ENCODE measurements at places on chromosomes 4 and X.

- no peak for DNase-seq
These were observed 124.5 kb downstream of the CHM start for GRCh38 chrX:85922821-85923220.

DNA sequence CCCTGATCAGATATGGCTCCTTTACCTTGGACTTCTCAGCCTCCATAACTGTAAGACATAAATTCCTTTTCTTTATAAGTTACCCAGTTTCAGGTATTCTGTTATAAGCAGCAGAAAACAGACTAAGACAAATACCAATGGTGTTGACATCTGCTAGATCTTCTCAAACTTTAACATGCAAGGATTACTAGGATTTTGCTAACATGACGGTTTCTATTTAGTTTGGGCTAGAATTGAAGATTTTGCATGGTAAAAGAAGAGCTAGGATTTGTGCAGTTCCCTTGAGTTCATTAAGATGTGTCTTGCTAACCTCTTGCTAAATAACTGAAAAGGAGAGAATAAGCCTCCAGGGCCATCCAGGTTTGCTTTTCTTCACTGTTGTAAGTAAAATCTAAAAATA, 5.3 kb upstream of the COPS4 start:
- DNase-seq = no peak

- no peak for DNase-seq
These were observed 760.2 kb upstream of the AADAT start for GRCh38 chr4:170849969-170850368.

- no peak for DNase-seq
These were observed 13.3 kb downstream of the MPP1 start for GRCh38 chrX:154791939-154792338.

- no peak for DNase-seq
These were observed 19.8 kb downstream of the SNX25 start for GRCh38 chr4:185229021-185229818.

GRCh38 chr4:152957437-152958171, 21.5 kb downstream of the FHDC1 start:
- DNase-seq = no peak
